ENCODE measurements at places on chromosomes 3 and 15.
A peak's percentile ranks its signal among the peaks of the same experiment; 100 is the strongest.

GRCh38 chr3:23820888-23821287 is 15.1 kb downstream of the UBE2E1 start:
- no peak for DNase-seq

DNA sequence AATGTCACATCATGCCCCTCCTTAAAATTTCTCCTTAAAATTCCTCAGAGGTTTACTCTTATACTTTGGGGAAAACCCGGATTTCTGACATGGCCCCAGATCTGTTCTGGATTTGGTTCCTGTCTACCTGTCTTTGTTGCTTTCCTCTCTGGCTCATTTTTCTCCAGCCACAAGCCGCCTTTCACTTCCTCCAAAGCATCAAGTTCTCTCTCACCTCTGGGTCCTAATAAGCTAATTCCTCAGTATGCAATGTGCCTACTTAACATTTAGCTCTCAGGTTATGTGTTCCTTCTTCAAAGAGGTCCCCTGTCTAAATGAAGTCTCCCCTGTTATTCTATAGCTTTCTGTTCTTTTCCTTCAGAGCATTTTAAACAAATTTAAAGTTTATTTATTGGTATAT is 16.1 kb downstream of the HMG20A start:
- no peak for DNase-seq

DNA sequence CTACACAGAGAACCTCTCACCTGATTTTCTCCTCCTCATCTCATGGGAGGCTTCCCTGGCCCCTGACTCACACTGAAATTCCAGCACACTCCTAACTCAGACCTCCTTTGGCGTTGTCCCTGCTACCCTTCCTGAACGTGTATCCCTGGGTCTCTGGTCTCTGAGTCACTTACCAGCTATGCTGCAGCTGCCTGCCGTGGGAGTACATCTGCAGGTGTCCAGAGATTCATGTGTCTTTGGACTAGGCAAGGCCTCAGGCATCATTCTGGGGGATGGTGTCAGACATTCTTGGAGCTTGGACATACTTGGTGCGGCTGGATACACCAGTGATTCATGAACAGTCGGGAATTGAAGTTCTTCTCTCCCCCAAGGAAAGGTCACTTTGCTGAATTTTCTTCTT is 148.8 kb upstream of the TRIM42 start:
- no peak for DNase-seq

DNA sequence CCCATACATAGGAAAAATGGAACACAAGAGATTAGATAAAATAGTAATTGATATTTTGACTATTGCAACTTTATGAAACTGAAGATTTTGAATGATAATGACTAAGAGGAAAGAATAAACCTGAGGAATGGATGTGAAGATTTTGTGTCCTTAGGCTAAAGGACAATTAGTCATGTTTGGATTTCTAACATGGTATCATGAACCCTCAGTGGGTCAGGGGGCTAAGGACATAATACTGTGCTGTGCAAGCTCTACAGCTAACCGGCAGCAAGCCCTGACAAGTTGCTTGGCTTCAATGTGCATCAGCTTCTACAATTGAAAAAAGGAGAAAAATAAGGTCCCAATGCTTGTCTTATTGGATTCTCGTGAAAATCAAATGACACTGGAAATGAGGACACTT is 491.0 kb downstream of the MECOM start:
- no peak for DNase-seq

GRCh38 chr3:45035441-45036301 is 9.6 kb downstream of the CLEC3B start:
- DNase-seq, result peak; percentile 59

- no peak for DNase-seq
These were observed 303.4 kb downstream of the ZNF385D start for GRCh38 chr3:21447476-21448151.

DNA sequence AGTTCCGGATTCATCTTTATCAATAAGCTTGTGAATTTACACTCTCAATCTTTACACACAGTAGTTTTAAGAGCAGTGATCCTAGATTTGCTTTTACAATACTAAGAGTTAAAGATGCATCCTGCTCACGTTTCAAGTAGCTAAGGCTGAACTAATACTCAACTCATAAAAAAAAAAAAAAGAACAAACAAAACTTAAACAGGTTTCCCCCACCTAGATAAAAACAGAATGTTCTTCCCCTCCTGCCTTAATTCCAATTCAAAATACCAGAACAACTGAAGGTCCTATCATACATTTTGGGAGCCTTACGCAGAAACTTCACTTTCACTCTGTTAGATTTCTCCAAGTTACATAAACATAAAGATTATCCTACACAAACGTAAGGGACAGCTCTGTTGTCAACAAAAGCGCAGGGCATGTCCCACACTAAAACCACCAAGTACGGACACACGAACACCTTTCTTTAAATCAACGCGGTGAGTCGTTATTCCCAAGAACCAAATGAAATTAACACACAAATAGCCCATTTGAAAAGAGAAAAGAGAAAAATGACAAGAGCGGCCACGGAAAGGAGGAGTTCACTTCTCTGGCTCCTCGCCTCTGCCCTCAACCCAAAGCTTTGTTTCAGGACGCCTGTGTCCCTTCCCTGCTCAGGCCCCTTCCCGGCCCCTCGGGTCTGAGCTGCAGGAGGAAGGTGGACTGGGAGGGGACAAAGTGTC is 941 bp downstream of the CBLB start:
- no peak for DNase-seq
